Stimulated activated CD8-positive, alpha-beta memory T cell treated with anti-CD3 and anti-CD28 coated beads, Interleukin-4, amount 100 ng/mL, for 1 hour (primary cell): ENCODE measurements at places on chromosomes 2 and 18.

DNA sequence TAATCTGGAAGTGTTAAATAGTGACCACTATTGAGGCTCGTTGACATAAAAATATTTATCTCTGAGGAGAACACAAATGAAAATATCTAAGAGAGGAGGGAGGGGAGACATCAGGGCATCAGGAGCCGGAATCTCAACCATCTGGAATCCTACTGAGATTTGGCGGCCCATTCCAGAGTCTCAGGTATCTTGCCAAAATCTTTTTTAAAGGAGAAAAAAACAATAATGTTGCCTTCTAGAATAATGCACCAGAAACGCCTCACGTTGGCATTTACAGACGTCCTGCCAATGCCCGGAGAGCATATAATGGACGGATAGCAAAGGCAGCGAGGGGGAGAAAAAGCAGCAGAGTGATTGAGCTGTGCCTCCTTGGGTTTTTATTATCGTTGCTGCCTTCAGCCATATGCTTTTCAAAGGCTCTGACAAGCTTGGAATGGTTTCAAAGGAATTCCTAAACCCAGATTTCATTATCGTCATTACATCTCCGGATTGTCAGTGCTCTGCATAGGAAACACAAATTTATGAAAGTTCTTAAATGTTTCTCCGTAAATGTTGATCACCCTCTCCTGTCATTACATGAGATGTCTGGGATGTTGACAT, 30.9 kb upstream of the EGR4 start:
- no peak for DNase-seq

DNA sequence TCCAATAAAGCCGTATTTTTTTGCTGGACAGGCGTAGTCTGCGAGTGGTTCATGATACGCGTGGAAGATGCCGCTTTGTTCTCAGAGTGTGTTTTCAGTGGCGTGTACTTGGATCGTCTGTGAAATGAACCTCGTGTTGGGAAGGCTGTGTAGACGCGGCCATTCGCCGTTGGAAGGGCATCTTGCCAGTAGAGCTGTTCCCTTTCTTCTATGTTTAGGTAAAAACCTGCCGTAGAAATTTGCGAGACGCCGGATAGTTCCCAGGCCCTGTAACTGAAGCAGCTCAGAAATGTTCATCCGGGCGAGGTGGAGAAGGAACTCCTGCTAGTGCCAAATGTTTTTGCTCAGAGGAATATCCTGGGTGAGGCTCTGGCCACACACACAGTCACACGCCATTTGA, 133.6 kb downstream of the NFATC1 start:
- DNase-seq: no peak

DNA sequence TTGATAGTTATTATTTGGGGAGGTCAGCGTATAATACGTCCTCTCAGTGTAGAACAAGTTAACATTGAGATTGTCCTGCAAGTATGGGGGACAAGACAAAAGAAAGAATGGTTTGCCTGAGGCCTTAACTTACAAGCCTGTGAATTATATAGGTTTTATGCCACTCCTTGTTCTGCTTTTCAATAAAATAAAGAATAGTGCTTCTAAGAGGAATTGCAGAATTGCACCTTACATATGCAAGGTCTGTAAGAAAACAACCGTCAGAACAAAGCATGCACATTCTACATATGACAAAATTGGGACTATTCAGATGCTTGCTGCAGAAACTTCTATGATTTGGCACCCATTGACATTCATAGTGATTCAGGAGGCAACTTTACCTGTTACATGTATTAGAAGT, 785.0 kb downstream of the NR4A2 start:
- DNase-seq: no peak

GRCh38 chr2:150063432-150063889, 424.0 kb downstream of the RND3 start:
- no peak for DNase-seq

DNA sequence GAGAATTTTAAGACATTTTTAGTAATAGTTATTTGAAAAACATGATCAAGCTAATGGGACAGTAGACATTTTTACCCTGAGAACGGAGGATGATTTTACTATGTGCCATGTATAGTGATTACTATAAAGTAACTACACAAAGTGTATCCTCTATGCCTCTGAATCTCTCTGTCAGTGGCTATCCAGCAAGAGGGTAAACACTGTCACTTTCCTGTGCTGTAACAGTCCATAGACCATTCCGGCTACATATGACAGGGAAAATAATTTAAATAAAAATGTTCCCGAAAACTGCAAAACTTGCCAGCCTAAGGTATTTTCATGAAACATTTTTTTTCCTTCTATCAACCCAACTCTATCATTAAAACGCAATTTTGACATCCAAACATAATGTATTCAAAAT, 1632.2 kb upstream of the ACVR2A start:
- DNase-seq: no peak

GRCh38 chr18:22753130-22753831, 179.8 kb upstream of the RBBP8 start:
- DNase-seq: no peak

GRCh38 chr2:39523308-39524044, 86.4 kb upstream of the MAP4K3 start:
- no peak for DNase-seq

GRCh38 chr2:231099918-231100317, 24.9 kb downstream of the HTR2B start:
- DNase-seq: no peak

GRCh38 chr2:143451642-143452281, 322.5 kb downstream of the ARHGAP15 start:
- DNase-seq: no peak

GRCh38 chr2:206084870-206085741, 868 bp downstream of the INO80D start:
- DNase-seq: no peak

DNA sequence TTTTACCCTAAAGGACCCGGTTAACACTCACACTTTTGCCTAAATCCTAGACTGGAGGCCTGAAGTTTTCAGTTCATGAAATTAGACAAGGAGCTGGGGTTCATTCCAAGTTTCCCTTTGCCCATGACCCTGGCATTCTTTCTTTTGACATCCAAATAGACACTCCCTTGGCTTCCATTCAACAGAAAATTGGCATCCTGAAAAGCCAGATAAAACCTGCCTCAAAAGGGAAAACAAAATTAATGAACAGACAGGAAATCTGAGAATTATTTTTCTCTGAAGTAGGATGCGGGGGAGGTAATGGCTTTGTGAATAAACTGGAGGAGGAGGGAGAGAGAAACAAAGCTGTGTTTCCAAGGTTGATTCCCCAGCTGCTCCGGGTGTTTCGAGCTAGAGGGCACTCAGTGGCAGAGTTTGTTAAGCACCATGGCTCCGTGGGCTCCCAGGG, 41.0 kb downstream of the SPP2 start:
- no peak for DNase-seq

GRCh38 chr2:103292573-103292972, 530.7 kb downstream of the TMEM182 start:
- no peak for DNase-seq

- DNase-seq: no peak
These were observed 6.4 kb downstream of the CD207 start for GRCh38 chr2:70828914-70829824.

DNA sequence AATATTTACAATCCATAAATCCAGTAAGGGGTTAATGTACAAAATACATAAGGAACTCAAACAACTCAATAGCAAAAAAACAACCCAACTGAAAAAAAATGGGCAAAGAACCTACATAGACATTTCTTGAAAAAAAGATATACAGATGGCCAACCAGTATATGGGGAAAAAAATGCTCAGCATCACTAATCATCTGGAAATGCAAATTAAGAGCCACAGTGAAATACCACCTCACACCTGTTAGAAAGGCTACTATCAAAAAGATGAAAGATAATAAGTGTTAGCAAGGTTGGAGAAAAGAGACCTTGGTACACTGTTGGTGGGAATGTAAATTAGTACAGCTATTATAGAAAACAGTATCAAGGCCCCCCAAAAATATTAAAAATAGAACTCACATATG, 14.6 kb downstream of the AP1S3 start:
- no peak for DNase-seq

GRCh38 chr2:240648155-240648649, 22.9 kb downstream of the GPR35 start:
- no peak for DNase-seq
